ENCODE measurements at places on chromosomes 3 and 15.

- no peak for DNase-seq
Observed at GRCh38 chr15:94070356-94071295, 160.7 kb upstream of the MCTP2 start.

- DNase-seq, result no peak
Observed at GRCh38 chr3:9902372-9903237, at the start of gene IL17RE. Gene IL17RE (plus strand): TSS chr3:9902848. CDS start chr3:9902933, 85 bp downstream.

DNA sequence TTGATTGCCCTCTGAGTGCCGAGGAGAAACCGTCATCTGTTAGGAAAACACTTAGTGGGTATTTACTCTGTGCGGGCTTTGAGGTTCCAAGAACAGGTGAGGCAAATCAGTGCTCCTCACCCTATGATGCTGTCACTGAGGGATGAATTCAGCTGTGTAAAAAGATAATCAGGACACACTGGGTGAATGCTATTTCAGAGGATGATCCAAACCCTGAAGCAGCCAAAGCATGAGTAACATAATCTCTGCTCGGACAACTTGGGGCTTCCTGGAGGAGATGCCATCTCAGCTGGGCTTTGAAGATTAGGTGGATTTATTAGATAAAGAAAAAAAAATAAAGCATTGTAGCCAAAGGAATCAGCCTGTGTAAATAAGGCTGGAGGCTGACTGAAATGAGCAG, 10.5 kb upstream of the GADL1 start:
- no peak for DNase-seq

DNA sequence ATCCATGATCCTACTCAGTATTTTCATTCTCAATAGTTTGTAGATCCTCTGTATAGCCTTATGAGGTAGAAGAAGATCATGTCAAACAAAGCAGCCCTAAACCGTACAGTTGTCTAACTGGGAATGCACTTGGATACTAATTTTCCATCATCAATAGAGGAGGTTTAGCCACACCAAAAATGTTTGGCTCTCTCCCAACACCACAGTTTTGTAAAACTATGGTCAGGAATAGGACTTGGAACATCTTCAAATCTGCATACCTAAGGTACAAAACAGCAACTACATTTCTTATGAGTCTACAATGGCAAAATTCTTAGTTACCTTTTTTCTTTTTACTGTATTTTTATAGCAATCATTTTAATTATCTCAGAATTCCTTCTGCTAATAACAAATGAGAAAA, 1001.6 kb downstream of the ROBO2 start:
- DNase-seq, result no peak

DNA sequence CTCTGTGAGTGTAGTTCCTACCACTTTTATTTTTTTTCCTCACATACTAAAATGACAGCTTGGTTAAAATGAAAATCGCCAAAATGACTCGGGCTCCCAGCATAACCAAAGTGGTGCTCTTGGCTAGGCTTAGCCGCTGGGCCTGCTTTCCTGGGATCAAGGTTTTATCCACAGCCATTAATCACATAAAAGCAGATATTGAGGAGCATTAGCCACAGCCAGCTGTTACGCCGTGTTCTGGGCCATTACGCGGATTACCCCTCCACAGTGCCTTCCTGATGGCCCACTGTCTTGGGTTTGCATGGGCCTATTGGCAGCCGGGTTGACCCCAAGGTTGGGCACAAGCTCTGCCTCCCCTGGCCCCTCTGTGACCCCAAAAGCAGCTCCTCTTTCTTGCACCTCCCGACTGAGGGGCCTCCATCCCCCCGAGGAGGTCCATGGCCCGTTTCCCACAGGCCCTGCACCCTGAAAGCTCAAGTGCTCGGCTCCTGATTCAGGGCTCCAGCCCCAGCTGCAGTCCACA, 30.4 kb upstream of the TRPM1 start:
- no peak for DNase-seq

- DNase-seq, result no peak
Observed at GRCh38 chr3:121463745-121464144, 82.0 kb downstream of the POLQ start.

GRCh38 chr15:63069616-63070090, 27.1 kb downstream of the TPM1 start:
- no peak for DNase-seq

- no peak for DNase-seq
Observed at GRCh38 chr15:65222891-65223290, 11.6 kb upstream of the CILP start.
